Kasumi-1 (cell line): ENCODE measurements at places on chromosomes 4 and X.

- peak; percentile 38 for DNase-seq
Observed at GRCh38 chrX:19515615-19516105, 352 bp upstream of the MAP3K15 start.

- DNase-seq = no peak
Observed at GRCh38 chr4:18404642-18405041, 383.1 kb upstream of the LCORL start.

DNA sequence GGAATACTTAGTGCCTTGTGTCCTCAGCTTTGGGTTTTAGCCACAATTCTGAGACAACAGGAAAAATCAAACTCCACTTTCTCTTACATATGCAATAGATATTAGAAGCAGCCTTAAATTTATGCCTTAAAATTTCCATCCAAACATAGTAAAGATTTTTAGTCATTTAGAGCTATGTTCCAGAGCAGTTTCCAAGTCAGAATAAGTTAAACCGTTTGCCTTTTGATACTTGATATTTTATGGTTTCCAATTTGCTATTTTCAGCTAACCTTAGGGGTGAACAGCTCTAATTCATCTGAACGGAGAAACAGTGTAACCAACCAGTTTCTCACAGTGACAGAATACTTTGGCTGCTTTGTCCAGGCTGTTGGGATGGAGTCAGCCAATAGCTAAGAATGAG is 125.8 kb upstream of the RXFP1 start:
- DNase-seq = no peak

- DNase-seq = no peak
Observed at GRCh38 chr4:22551550-22551949, 35.7 kb upstream of the ADGRA3 start.

DNA sequence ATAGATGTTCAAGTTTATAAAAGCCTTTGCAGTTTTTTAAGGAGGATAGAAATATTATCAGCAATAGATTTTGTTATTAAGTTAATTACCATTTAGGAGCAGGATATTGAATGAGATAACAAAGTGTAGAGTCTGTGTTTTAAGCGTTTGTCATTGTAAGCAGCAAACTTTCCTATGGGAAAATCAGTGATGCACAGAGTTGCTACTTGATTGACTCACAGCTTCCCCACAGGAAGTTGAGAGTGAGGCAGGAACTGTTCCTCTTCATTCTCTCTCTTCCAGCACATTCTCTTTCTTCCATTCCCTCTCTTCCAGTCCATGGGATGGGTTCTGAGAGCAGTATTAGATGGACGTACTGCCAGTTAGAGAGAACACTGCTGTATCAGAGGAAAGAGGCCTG is 867.7 kb upstream of the AGA start:
- no peak for DNase-seq

DNA sequence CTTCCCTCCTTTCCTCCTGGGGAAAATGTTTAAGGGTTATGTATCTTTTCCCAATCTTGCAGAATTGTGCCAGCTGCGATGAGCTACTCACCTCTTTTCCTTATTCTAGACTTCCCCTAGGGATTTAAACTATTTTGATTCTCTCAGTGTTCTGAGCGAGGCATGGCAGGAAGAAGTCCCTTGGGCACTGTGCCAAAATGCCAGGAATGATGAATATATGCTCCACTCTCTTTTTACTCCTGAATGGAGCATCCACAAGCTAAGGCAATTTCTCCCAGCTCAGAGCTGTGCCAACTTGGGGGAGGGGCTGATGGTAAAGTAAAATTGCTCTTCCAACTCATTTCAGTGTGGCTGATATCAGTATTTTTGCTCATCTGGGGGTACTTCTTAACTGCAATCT is 4.0 kb upstream of the C4orf17 start:
- no peak for DNase-seq

DNA sequence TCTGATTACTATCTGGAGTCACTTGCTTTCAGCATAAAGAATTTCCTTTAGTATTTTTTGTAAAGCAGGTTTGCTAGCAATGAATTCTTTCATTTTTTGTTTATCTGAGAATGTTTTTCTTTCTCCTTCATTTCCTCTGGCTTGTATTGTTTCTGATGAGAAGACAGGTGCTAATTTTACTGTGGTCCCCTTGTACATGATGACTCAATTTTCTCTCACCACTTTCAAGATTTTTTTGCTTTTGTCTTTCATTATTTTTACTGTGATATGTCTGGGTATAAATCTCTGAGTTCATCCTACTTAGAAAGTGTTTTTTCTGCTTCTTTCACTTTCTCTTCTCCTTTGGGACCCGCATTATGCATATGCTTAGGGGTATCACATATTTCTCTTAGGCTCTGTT is 62.6 kb downstream of the PKD2 start:
- DNase-seq = no peak
